H4 (cell line): ENCODE measurements at places on chromosomes 4 and X. TPM values are rescaled to one million over a fixed set of nuclear protein-coding genes. Genes with fewer than 3 reads are reported as not detected.

GRCh38 chr4:70704931-70705182 lies 16.5 kb downstream of the UTP3 start:
- DNase-seq, result no peak

DNA sequence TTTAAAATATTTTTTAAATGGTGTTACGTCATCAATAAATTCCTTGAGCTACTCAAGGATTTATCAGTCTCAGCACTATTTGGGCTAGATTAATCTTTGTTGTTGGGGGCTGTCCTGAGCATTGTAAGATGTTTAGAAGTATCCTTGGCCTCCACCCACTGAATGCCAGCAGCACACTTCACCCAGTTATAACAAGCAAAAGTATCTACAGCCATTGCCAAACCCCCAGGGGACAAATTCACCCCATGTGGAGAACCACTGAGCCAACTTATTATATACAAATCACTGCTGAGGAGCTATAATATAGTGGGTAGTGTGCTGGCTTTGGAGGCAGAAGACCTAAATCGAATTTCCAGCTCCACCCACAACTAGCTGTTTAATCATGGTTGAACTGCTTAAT lies 58.3 kb downstream of the ATP10D start:
- DNase-seq, result no peak

DNA sequence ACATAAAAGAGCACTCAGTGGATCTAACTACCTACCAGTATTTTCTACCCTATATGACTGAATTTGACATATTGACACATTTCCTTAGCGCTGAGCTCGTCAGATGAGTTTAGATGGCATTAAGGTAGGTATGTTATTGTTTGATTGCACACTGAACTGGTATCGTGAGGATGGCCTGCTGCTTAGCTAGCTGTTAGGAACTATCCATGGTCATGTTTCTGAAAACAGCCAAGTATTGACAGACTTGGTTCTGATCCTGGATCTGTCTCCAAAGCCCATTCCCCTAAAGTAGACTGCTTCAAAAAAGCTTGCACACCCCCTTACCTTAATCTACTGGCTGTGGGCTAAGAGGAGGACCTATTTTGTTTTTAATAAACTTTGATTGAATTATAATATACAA lies 32.9 kb downstream of the FNIP2 start:
- DNase-seq, result no peak

DNA sequence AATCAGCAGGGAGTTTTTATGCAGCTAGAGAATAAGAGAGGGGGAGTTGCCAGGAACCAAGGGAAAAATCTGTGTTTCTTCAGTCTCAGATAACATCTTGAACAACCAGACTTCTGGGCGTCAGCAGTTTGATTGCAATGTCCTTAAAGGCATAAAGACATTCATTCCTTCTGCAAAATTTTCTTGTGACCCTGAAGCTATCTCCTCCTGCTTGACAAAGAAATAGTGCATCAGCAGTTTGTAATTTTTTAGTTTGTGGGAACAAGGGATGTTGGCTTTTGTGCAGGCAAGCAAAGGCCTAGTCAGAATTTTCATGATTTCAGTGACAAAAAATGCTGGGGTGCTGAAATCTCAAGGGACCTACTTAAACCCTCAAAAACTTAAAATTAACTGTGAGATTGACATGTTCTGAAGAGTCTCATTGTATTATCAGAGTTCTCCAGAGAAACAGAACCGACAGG lies 125.8 kb upstream of the UNC5C start:
- no peak for DNase-seq

DNA sequence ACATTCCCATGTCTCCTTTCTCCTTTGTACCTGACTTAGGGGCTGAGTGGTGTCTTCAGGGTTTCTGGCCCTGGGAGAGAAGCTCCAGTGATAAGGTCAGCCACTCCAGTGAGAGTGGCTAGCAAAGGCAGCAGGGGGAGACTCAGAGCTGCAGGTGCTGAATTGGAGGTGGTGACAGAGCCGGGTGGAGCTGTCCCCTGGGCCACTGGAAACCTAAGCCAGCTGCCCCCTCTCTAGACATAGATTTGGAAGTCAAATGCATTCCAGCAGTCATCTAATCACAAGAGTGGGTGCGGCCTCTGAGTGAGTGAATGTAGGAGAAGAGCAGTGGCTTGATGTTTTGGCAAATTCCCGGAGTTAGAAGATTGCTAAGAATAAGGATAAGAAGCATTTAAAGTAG lies 28.5 kb downstream of the TRIM2 start:
- DNase-seq, result no peak

CISD2 gene
- 58.9 and 69.2 TPM in 2 replicates for total RNA-seq

LRAT gene
- total RNA-seq, result 0.14 and 0.21 TPM in 2 replicates

- no peak for DNase-seq
Observed at GRCh38 chr4:98599617-98600205, 58.7 kb downstream of the TSPAN5 start.

CYSLTR1 gene
- 0.04 TPM in 1 of 2 replicates, not detected in the other for total RNA-seq

DOK7 gene
- 0.04 and 0.58 TPM in 2 replicates for total RNA-seq

DNA sequence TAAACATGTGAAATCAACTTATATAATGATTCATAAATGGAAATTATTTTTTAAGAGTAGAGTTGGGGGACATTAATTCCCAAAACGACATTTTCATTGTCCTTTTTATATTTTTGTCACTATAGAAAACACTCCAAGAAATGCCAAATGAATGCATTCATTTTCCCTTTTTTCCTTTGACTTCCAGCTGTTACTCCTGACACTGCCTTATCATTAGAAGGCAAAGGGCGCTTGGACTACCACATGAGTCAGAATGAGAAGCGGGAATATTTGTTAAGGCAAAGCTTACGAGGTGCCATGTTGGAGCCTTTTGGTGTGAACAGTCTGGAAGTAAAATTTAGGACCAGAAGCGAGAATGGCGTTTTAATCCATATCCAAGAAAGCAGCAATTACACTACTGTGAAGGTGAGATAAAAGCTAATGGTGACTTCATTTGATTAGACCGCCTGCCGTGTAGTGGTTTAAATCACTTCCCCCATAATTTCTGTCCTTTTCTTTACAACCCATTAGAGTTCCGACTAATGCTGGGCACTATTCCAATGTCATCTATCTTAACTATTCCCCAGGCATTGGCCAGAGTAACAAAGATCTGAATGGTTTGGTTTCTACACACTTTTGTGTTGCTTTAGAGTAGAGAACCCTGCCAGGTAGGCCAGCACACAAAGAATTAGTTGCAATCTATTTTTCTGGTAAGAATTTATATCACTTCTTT lies 166.7 kb downstream of the FAT4 start:
- no peak for DNase-seq

- DNase-seq, result no peak
Observed at GRCh38 chrX:23788521-23788920, 5.5 kb downstream of the SAT1 start.

GRCh38 chrX:114905251-114905650 lies 112.2 kb downstream of the IL13RA2 start:
- no peak for DNase-seq

DNA sequence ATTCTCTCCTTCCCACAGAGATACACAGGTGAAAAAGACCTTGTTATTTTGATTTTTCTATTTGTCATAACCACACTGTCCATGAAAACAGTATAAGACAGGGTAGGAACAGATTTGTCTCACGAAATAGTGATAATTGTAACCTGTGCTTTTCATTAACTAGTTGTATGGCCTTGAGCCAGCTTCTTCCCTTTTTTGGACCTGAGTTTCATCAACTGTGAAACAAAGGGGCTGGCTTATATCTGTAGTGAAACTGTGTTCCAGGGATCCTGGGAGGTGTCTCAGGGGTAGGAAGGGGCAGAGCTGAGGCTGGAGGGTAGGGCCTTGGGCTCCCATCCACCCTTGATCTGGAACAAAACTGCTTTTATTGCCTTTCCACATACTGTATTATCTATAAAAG lies 50.9 kb downstream of the MED28 start:
- no peak for DNase-seq

GRCh38 chr4:183101956-183102480 lies 3.0 kb downstream of the WWC2 start:
- no peak for DNase-seq

LRP2BP gene
- total RNA-seq, result 0.35 and 0.39 TPM in 2 replicates

HEPH gene
- 0.85 and 1.6 TPM in 2 replicates for total RNA-seq

CLNK gene
- not detected in 2 replicates for total RNA-seq

GRCh38 chr4:41448934-41449333 lies 89.0 kb upstream of the LIMCH1 start:
- DNase-seq, result no peak

ENAM gene
- not detected in 2 replicates for total RNA-seq

GRCh38 chrX:107596651-107597050 lies 31.7 kb upstream of the PRPS1 start:
- DNase-seq, result no peak

DNA sequence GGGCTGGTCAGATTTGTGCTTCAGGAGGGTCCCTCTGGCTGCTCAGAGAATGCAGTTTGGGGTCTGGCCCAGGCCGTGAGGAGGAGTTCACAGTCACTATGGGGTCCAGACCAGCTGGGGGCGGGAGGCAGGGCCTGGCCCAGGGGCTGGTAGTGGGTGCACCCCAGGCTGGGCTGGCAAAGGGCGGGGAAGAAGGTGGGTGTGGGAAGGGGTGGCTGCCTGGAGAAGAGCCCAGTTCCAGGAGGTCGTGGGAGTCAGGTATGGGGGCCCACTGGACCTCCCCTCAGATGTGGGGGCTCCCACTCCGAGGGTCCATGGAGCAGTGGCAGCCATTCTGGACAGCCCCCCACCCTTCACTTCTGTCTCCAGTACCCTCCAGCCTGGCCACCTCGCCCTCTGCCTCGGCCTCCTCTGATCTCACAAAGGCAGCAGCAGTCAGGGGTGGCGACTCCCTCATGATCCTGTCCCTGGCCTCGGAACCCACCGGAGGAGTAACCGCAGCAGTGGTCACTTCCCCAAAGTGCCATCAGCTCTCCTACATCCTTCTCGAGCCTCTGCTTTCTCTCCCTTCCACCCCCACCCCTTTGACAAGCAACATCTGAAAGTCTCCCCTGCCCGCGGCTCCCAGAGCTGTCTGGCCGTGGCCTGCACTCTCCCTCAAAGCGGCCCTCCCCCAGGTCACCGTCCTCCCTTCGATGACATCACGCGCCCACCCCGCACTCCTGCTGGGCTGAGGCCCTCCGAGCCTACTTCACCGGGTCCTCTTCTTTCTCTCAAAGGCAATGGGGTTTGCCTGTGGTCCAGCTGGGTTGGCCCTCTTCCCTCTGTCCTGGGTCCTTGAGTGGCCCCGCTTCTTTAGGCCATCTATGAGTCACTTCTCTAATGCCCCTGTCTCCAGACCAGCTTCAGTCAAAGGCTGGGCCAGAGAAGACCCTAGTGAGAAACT lies 1.7 kb upstream of the SLC6A8 start:
- DNase-seq, result no peak

GRCh38 chrX:140724309-140724708 lies 14.8 kb downstream of the LINC00632 start:
- DNase-seq, result no peak

GRCh38 chrX:86241547-86241946 lies 93.3 kb downstream of the DACH2 start:
- DNase-seq, result no peak

DNA sequence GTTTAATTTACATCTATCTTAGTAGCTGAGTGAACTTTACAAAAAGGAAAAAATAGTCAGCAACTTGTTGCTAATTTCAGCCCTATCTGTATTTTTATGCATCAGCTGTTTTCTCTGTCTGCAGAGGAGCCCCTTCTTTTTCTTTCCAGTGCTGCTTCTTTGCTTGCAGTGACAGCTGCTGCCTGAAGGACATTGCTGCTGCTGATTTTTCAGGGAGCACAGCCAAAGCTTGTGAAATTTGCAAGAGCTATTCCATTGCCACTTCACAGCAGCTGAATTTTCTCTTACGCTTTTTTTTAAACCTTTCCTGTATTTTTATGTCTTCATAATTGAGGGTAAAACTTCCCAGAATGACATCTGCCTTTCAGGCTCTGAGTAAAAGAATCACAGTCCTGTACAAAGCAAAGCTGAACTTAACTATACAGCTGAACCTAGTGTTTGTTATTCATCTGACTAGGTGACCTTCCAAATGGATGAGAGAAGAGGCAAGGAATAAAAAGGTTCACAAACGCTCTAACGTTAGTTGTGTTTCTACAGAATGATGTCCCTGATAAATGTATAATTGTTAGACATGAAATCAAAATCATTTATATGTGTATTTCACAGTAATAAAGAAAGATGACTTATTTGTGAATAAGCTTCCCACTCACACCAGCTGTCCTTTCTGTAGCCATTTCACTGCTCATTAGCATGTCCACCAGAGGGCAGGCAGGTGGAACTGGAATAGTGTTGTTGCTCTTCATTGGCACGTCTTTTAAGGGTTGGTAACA lies 541.4 kb downstream of the ADGRL3 start:
- DNase-seq, result peak; percentile 9

PCDH10 gene
- 4.5 and 5.5 TPM in 2 replicates for total RNA-seq

- no peak for DNase-seq
Observed at GRCh38 chr4:3829956-3830773, 64.0 kb downstream of the ADRA2C start.

GRCh38 chr4:19888587-19888986 lies 363.1 kb upstream of the SLIT2 start:
- peak; percentile 27 for DNase-seq

GRCh38 chr4:74018771-74019170 lies 19.7 kb downstream of the CXCL3 start:
- no peak for DNase-seq

- DNase-seq, result no peak
Observed at GRCh38 chr4:174009686-174010451, 273.6 kb downstream of the FBXO8 start.

- no peak for DNase-seq
Observed at GRCh38 chr4:139686130-139686529, 20.5 kb downstream of the MGST2 start.

GRCh38 chr4:77910676-77911075 lies 48.0 kb downstream of the MRPL1 start:
- DNase-seq, result no peak

DNA sequence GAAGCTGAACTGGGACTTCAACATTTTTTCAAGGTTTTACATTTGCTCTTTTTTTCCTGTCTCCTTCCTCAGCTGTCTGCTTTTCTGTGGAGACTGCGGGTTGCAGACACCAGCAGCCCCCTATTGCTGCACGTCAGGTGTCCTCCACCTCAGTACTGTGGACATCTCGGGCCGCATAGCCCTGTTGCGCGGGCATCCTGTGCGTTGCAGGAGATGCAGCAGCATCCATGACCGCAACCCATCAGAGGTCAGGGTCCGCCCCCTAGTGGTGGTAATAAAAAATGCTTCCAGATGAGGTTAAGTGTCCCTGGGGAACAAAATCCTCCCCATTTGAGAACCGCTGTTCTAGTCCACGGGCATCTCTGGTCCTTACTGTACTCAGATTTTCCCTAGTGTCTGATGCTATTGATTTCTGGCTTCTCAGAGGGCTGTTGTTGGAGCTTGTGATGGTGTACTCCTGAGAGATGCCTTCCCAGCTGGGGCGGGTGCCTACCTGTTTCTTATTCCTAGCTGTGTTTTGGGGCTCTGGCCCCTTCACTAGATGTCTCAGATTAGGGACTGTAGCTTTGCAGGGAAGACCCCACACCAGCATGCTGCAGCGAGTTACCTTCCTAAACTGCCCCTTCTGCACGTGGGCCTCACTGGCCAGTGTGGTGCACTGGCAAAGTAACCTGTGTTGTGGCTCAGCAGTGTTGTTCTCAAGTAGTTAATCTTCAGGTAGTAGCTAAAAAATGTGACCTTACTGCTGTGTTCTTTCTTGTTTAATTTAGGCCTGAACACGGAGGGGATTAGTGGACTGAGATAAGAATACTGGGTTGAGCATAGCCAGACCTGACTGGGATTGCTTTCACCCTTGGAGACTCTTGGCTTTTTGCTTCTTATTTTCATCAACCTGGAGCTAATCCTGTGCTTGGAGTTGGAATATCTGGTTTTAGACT lies 28.2 kb downstream of the NSD2 start:
- peak; percentile 70 for DNase-seq

RGN gene
- total RNA-seq, result not detected in 2 replicates

REELD1 gene
- total RNA-seq, result not detected in 2 replicates

MAGEA1 gene
- 153 and 209 TPM in 2 replicates for total RNA-seq

- no peak for DNase-seq
Observed at GRCh38 chr4:122300776-122301175, 78.0 kb upstream of the ADAD1 start.
